GM12878 (cell line): ENCODE measurements at places on chromosomes 13 and 19. TPM values are rescaled to one million over a fixed set of nuclear protein-coding genes. Genes with fewer than 3 reads are reported as not detected.

ABCA7 gene
- total RNA-seq = 38.7 and 49.5 TPM in 2 replicates

DNA sequence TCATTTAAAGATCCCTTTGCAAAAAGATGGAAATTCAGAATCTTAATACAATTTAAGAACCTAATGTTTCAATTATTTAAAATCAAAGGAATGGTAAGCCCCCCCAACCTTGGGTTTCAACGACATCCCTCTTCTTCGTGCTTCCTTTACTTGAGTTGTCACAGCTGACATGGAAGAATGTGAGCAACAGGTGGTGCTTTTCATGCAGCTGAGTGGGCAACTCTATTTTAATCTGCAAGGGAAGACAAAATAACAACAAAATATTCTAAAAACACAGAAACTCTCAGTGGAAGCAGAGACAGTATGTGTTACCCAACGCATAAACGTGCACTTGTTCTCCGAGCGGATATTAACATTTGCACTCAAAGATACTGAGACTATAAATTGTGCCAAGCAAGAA lies 92.3 kb downstream of the DOCK9 start:
- no peak for DNase-seq

GRCh38 chr13:21010621-21011020 lies 50.8 kb downstream of the LATS2 start:
- no peak for DNase-seq

- DNase-seq = no peak
These were observed 256.9 kb downstream of the SPRY2 start for GRCh38 chr13:80083853-80084676.
